ENCODE measurements at places on chromosomes 4 and X.

DNA sequence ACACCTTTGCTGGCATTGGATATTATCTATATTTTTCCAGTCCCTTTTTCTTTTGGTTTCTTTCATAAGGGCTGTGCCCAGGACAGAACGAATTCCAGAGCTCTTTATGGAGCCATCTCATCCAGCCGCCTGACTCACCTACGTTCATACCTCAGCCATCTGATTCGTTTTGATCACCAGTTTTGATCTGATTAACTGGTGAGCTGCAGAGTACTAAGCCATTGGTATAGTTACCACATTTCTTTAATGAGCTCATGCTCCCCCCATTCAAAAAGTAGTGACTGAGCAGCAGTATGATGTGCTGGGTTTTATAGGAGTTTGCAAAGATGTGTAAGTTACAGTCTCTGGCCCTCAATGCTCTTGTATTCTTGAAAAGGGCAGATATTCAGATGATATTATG, 43.0 kb upstream of the CDKN2AIP start:
- no peak for DNase-seq

GRCh38 chr4:23614284-23614892, 275.5 kb downstream of the PPARGC1A start:
- DNase-seq = no peak

DNA sequence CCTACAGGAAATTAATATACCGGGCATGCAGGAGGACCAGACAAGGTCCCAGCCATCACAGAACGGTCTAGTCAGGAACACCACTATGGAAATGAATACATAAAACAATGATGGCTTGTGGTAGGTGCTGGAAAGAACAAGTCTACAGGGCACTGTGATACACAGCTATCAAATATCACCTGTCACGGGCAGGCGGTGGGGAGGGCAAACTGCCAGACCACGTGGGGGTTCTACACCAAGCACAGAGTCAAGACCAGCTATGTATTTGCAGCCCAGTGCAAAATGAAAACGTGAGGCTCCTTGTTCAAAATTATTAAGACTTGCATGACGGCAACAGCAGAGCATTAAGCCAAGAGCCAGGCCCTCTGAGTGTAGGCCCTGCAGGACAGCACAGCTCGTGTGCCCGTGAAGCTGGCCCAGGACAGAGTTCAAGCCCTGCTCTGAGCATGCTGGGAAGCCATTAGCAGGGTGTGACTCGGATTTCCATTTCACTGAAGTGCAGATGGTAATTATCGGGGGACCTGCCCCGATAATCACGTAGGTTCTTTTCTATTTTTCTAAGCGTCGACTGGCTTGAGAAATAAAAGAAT, 83.6 kb downstream of the JAKMIP1 start:
- DNase-seq = no peak

DNA sequence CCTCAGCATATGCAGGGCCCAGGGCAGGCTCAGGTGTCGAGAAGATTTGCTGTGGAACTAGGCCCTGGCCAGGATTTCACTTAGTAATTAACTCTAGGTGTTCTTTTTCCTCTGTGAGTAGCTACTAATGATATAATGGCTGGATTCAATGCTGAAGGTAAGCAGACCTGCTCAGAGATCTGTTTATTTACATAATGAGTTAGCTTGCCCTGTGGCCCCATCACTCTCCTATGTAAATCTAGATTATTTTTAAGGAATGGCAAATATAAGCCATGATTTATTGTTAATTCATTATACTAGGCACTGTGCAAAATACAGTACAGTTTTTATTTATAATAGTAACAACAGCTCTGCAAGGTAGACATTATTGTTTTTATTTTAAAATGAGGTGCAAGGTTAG, 117.2 kb downstream of the IRF2 start:
- DNase-seq = no peak

DNA sequence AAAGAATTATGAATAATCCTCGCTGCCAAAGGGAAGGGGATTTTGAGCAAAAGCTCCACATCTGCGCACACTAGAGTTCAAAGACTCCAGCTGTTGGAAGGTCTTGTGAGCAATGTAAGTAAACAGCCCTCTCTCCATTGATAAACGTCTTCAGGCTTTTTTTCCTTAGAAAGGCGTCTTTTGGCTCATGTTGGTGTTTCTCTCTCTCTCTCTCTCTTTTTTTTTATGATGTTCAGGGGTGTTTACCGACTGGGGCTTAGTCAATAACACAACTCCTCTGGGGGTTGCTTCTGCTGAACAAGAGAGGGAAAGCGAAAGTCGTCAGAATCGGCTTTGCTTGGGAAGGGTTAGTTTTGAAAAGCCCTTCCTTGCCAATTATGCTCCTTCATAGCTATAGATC, 53.2 kb upstream of the C1QTNF7 start:
- no peak for DNase-seq

DNA sequence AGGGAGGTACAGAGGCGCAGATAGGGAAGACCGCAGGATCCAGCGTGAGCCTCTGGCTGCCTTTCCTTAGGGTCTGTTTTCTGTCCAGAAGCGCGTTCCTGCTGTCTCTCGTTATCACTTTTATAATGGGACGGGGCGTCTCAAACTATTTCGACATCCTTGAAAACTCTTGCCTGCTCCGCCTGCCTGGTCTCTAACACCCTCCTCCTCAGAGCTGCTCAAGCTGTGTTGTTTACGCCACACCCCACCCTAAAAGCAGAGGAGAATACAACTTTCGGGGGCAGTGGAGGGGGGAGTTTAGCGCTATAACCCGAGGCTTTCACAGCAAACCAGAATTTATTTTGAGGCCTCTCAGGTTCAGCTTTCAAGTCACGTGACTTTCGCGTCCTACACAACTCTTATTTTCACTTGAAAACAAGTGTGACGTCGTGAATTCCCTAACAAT, 646 bp upstream of the FAM3A start:
- DNase-seq = peak; percentile 69

- no peak for DNase-seq
Measured at GRCh38 chrX:21816136-21816535, 23.3 kb upstream of the MBTPS2 start.

- no peak for DNase-seq
Measured at GRCh38 chrX:140298960-140299825, 205.7 kb downstream of the SOX3 start.

- DNase-seq = peak; percentile 50
Measured at GRCh38 chrX:9988762-9989161, 21.6 kb downstream of the CLDN34 start.

- DNase-seq = no peak
Measured at GRCh38 chr4:75771607-75772006, 47.2 kb downstream of the USO1 start.

DNA sequence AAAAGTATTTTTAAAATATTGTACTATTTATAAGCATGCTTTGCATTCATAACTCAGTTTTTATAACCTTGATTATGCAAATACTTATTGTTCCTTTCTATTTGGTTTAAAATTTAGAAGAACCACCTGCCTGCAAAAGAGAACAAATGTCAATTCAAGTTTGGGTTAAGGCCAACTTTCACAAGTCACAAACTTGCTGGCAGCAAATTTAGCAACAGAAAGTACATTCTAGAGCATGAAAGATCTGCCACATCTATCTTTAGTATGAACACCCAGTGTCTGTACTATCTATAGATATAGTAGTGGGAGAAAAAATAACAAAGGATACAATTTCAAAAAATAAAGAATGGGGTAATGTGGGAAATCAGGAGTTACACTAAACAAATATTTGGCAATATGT, 1014.2 kb downstream of the C4orf33 start:
- no peak for DNase-seq

GRCh38 chr4:40737879-40738278, 11.9 kb upstream of the NSUN7 start:
- DNase-seq = no peak

- no peak for DNase-seq
Measured at GRCh38 chrX:131405497-131405896, 116.4 kb upstream of the IGSF1 start.

- no peak for DNase-seq
Measured at GRCh38 chrX:130851569-130851968, 51.4 kb downstream of the ENOX2 start.

DNA sequence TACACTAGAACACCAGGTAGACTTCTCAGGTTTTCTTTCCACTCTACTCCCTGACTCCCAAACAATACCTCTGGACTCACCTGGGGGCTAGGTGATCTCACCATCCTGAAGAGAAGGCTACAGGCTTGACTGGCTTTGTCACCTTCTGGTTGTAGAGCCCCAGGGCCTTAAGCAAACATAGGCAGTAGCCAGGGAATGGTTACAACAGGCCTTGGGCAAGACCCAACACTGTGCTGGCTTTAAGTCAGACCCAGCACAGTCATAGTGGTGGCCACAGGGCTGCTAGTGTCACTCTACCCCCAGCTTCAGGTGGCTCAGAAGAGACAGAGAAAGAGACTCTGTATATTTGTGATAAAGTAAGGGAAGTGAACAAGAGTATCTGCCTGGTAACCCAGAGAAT, 118.1 kb upstream of the EMCN start:
- DNase-seq = no peak

- DNase-seq = no peak
Measured at GRCh38 chrX:43735957-43736356, 79.9 kb downstream of the MAOA start.

DNA sequence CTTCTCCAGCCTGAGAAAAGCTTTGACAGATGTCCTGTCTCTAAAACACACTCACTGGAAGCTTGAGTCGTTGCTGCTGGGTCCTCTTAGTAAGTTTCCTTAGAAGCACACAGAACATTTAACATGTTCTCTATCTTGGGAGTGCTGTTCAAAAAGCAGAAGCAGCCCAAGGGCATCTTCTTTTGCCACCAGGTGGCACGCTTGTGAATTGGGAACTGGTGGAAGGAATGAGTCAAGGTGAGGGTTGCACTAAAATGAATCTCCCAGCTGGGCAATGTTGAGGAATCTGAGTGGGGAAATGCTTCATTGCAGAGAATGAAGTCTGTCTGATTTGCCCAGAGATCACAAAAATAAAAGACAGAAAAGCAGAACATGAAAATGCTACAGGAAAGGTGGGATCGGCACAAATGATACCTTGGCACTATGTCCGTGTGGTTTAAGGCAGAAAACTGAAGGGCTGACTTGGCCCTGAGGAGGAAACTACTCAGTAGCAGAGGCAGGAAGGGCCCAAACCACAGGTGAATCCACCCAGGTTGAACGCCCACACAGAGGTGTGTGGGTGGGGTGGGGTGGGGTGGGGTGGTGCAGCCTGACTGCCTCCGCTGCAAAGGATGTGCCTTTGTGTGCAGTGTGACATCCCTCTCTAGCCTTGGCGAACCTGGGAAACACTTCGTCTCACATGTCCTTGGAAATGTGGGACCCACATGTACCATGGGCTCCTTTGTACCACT, 26.0 kb downstream of the KIT start:
- peak; percentile 32 for DNase-seq

DNA sequence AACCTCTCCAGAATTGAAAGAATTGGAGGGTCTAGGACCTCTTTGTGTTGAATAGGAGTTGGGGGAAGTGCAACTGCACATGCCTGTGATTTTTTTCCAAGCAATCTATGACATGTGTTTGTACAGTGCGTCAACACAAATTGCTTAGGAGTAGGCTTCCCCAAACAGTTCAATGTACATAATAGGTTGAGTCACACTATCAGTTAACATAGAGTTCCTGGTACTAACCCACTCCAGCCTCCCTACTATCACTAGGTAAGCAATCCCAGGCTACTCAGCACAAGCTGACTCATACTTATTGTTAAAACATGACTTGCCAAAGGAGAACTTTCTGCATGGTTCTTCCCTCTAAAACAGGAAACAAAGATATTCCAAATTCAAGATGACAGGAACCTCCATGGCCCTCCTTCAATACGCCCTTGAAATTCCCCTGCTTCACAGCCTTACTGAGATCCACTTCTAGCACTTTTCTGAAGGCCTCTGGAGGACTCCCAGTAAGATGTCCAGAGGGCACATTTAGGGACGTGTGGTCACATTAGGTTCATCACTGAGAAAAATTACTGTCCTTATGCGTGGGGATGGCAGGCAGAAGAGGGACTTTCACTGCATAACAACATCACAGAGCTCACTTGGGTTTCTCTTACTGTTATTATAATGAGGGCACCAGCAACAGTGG, 8.4 kb upstream of the VSIG1 start:
- DNase-seq = peak; percentile 93

DNA sequence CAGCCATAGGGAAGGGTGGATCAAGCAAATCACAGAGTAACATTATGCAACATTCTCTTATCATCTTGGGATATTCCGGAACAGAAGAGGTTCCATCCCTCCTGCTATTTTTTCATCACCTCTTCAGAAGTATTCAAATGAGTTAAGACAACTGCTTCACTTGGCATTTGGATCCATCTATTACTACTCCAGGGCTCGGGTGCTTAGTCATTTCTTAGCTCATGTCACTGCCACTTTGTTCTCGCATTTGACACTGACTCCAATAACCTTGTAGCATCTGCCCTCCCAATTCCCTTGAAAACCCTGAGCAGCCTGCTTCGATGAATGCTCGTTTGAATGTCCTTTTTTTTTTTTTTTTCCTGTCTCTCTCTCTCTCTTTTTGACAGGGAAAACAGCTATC, 114.9 kb downstream of the PPARGC1A start:
- DNase-seq = no peak

DNA sequence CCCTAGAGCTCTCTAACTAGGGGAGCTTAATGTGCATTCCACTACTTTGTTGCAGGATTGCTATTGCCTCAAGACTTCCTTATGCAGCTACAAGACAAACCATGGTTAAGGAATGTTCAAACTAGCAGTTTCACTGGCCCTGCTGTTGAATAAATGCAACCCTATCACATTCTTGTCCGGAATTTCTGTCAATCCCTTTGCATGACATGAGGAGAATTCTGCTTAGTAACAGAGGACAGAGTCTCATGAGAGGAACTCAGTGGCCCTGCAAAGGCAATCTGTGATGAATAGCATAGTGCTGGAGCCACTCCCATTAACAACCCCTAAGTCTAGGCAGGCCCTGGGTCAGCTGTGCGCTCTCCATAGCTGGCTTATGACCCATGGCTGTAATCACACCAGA, 30.7 kb upstream of the SGMS2 start:
- DNase-seq = no peak

DNA sequence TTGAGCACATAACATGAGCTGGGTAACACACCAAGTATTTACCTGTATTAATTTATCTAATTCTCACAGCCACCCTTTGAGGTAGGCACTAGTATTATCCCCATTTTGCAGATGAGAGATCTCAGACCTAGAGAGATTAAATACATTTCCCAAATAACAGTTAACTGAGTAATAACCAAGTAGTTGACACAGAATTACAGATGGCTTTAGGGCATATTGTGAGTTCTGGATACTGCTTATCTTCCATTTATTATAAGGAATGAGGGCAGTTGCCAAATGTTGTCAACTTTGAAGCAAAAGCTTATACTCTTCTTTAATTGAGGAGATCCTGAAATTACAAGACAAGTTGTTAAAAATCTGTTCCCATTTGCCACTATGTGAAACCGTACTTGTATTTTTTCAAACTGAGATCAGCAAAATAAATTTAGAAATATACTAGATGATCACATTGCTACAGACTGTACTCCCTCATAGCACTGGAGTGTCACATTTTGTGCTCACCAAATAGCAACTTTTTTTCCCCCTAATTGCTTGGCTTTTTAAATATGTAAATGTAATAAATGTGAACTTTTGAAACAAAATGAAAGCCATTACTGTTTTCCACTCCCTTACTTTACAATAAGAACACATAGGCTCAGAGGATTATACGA, 62.0 kb downstream of the ZNF827 start:
- DNase-seq = no peak

- peak; percentile 68 for DNase-seq
Measured at GRCh38 chr4:157075811-157076577, at the start of gene GLRB. Gene GLRB (plus strand): TSS chr4:157076150. CDS start chr4:157078025, 1,875 bp downstream.
